Fibroblast of the aortic adventitia (primary cell): ENCODE measurements at places on chromosomes 5 and 9. TPM values are rescaled to one million over a fixed set of nuclear protein-coding genes. Genes with fewer than 3 reads are reported as not detected.

FAM53C gene
- total RNA-seq = 16.4 and 25.6 TPM in 2 replicates

DNA sequence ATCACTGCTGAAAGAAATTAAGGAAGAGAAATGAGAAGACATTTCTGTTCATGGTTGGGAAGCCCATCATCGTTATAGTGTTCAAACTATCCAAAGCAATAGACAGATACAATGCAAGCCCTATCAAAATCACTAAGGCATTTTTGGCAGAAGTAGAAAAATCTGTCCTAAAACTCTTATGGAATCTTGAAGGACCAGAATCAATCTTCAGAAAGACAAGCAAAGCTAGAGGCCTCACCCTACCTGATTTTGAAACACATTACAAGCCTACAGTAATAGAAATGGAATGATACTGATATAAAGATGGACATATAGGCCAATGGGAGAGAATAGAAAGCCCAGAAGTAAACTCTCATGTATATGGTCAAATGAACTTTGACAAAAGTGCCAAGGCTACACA, 4.9 kb upstream of the IFNA21 start:
- DNase-seq = no peak

- DNase-seq = no peak
Measured at GRCh38 chr9:130287736-130288135, 22.2 kb downstream of the HMCN2 start.

ADAMTS19 gene
- total RNA-seq = 0.09 TPM in 1 of 2 replicates, not detected in the other

LRRC70 gene
- 1.2 and 1.6 TPM in 2 replicates for total RNA-seq

GALNT12 gene
- 24.9 and 138 TPM in 2 replicates for total RNA-seq

ARSI gene
- 1.5 and 2.1 TPM in 2 replicates for total RNA-seq

NNT gene
- 54.2 and 80.3 TPM in 2 replicates for total RNA-seq

KIF20A gene
- total RNA-seq = 1.3 and 24.7 TPM in 2 replicates

DNA sequence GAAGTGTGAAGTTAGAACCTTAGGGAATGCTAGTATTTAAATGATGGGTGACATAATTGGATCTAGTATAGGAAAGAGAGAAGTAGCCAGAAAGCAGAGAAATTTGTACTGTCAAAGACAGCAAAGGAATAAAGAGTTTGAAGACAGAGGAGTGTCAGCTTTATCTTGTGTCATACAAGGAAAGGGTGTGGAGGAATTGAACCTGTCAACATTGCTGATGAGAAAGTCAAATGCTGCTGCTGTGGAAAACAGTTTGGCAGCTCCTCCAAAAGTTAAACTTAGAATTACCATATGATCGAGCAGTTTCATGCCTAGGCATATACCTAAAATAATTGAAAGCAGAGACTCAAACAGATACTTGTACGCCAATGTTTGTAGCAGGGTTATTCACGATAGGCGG, 63.7 kb downstream of the DENND4C start:
- no peak for DNase-seq

DNA sequence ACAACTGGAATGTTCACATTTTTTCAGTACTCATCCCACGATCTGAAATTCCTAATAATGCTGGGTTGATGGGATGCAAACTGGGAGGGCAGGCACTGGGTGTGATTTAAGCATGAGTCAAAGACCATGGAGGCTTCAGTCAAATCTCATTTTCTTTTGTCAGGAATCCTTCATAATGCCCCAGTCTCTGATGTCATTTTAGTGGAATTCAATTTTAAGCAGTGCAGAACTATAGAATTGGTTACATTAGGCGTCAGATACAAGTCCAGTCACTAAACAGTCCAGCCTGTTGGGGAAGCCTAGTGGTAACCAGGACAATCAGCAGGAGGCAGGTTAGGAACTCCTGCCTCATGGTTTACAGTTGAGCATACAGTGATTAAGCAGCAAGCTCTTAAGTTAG, 41.0 kb upstream of the TMEM215 start:
- DNase-seq = no peak
